ENCODE measurements at places on chromosomes 3 and 15.

DNA sequence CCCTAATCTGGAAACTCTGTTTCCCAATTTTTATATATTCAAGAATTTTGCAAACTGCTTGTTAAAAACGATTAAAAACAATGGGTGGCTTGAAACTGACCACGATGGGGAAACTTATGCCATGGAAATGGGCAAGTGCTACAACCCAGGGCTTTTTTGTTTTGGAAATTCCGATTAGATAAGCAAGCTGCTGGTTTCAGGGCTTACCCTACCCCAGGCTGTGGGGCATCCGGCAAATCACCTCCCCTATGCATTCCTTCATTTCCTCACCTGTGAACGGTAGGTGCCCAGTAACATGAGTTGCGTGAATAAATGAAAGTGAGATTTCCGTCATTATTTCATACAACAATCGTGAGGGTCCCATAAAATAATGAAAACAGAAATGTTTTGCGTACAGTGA, 34.3 kb downstream of the ST6GAL1 start:
- DNase-seq: no peak

- no peak for DNase-seq
These were observed 46.9 kb upstream of the SLC7A14 start for GRCh38 chr3:170632780-170633179.

DNA sequence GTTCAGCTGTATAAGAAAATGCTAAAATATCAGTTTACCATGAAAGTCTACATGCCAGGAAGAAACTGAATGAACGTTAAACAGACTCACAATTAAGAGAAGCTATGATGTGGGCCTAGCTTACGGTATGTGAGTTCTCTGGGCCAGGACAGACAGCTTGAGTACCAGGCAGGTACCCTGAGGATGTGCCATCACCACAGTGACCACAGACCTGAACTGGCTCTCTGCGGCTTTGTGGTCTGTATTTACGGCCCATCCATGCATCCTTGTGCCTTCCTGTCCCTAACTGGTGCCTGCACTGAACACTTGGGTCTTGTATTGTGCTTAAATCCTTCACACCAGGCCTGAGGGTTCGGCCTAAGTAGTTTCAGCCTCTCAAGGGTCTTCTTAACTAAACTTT, 467.5 kb upstream of the PPP2R3A start:
- DNase-seq: no peak

GRCh38 chr3:55795296-55795695, 308.2 kb upstream of the WNT5A start:
- DNase-seq: no peak

GRCh38 chr3:37499061-37499785, 324.8 kb upstream of the LRRFIP2 start:
- no peak for DNase-seq

- DNase-seq: no peak
These were observed 81.7 kb downstream of the HCN4 start for GRCh38 chr15:73287019-73287418.

DNA sequence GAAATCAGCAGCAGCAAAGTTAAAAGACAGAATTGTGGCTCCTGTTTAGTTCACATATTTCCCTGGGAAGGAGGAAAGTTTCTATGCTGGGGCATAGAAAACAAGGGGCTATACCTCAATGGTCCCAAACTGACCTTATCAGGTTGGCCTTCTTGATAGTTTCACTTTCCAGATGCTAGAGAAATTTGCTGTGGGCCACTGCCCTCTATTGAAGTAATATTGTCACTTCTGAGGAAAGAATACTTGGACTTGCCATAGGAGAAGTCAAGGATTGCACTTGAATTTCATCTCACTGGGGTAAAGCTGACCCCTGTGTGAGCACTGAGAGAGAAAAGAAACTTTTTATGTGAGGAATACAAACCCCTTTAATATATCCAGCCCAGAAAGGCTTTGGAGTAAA, 49.3 kb upstream of the XCR1 start:
- no peak for DNase-seq

- no peak for DNase-seq
These were observed 65.9 kb upstream of the RARB start for GRCh38 chr3:25362118-25362517.

- no peak for DNase-seq
These were observed 82.6 kb downstream of the PCCB start for GRCh38 chr3:136332776-136333175.

DNA sequence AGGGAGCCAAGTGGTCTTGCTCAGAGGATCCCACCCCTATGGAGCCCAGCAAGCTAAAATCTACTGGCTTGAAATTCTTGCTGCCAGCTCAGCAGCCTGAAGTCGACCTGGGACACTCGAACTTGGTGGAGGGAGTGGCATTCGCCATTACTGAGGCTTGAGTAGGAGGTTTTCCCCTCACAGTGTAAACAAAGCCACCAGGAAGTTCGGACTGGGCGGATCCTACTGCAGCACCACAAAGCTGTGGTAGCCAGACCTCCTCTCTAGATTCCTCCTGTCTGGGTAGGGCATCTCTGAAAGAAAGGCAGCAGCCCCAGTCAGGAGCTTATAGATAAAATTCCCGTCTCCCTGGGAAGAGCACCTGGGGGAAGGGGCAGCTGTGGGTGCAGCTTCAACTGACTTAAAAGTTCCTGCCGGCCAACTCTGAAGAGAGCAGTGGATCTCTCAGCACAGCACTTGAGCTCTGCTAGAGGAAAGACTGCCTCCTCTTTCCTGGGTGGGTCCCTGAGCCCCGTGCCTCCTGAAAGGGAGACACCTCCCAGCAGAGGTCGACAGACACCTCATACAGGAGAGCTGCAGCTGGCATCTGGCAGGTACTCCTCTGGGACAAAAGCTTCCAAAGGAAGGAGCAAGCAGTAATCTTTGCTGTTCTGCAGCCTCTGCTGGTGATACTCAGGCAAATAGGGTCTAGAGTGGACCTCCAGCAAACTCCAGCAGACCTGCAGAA, 576.3 kb upstream of the NECTIN3 start:
- DNase-seq: no peak

GRCh38 chr15:35911052-35911777, 365.2 kb upstream of the DPH6 start:
- DNase-seq: no peak

DNA sequence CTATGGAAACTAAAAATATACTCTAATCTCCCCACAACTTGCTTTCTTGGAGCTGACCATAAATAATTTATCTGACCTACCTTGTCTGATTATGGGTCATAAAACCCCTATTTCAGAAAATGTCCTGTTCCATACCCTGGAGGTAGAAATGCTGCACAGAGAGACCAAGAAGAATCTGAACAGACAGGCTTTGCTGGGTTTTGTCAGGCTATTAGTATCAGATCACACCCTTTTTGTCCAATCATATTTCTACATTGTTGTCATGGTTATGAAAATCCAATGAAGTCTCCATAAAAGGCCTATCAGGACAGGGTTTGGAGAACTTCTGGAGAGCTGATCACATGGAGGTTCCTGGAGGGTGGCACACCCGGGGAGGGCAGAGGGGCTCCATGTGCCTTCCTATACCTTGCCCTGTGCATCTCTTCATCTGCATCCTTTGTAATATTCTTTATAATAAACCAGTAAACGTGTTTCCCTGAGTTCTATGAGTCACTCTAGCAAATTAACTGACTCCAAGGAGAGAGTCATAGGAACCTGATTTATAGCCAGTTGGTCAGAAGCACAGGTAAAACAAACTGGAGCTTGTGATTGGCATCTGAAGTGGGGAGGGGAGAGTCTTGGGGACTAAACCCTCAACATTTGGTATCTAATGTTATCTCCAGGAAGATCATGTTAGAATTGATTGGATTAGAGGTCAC, 58.1 kb downstream of the NGLY1 start:
- DNase-seq: no peak

GRCh38 chr3:193828477-193828876, 235.5 kb downstream of the OPA1 start:
- no peak for DNase-seq

- DNase-seq: no peak
These were observed 316.7 kb upstream of the RORA start for GRCh38 chr15:61545763-61546162.

DNA sequence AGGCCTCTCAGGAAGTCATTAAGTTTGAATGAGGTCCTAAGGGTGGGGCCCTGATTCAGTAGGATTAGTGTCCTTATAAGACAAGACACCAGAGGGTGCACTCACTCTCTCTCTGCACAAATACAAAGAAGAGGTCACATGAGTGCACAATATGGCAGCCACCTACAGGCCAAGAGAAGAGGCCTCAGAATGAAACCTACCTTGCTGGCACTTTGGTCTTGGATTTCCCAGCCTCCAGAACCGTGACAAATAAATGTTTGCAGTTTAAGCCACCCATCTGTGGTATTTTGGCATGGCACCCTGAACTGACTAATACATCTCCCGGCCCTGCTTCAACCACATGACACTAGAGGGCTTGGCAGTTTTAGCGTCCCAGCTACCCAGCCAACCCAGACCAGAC, 73.9 kb upstream of the CHRNB4 start:
- no peak for DNase-seq

DNA sequence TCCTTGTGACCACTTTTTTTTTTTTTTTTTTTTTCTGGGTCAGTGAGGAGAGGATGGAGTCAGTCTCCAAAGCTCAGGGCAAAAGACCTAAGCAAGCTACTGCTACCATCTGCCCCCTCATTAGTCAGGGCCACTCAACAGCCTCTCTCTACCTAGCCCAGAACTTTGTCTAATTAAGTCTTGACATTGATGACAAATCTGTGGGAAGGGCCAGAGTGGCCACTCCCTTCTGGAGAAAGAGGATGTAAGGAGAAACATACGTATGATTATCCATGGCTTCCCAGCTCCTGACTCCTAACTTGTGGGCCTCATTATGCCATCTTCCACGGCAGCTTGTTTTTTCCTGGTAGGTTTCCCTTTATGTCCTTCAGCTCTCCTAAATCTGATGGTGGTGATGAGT, 37.9 kb downstream of the NR1I2 start:
- DNase-seq: no peak

DNA sequence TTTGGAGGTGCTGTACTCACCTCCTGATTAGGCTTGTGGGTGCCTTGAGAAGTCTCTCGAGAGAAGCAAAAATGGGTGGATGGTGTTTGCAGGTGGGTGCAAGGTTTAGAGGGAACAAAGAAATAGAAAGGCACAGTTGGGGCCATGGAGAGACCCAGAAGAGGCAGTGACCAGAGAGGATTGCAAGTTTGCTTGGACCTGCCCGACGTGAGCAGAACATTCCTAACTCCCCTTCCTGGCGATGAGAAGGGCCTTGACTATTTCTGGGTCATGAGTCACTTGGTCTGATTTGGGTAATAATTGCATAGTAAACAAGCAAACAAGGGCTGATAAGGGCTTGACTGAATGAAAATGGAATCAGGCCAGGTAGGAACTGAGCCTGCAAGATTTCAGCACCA, 7.0 kb upstream of the CTSH start:
- no peak for DNase-seq

DNA sequence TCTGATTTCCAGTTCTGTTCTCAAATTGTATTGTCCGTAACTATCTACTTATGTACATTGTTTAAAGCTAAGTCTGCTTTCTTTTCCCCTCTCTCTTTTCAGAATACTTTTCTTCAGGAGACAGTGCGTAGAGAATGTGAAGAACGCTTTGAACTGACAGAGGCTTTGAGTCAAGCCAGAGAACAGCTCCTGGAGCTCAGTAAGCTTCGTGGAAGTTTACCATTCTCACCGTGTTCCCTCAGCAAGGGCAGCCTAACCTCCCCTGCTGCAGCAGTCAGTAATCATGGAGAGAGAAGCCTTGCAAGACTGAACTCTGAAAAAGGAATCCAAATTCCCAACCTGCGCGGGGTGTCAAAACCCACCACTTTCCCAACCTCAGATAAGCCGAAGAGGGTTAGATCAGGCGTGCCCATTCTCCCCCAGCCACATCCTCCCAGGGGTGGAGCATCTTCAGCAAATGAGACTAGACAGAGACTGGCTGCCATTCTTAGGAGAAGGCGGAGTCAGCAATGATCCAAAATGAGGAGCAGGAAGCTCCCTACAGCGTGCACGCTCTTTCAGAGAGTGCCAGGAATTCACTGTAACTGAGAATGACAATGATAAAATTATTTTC, 114.6 kb downstream of the CCNL1 start:
- DNase-seq: no peak

DNA sequence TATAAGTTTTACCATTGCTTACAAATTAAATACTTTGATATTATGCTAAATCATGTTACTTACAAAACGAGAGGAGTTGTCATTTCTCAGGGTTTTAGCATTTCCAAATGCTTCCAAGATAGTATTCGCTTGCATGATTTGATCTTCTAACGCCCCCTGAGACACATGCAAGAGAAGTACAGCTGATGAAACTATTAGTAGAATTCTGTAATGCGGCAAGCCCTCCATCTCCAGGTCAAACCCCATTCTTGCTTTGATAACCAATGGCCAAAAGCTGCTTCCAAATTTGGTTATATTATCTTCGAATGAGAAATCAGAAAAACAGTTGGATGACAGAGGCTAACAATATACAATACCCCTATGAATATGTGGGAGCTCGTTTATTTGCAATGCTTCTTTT, 14.7 kb downstream of the MYH15 start:
- DNase-seq: no peak

Measured in T-helper 2 cell (primary cell).